T-helper 17 cell (primary cell): ENCODE measurements at places on chromosomes 13 and 19. TPM values are rescaled to one million over a fixed set of nuclear protein-coding genes. Genes with fewer than 3 reads are reported as not detected.

GRCh38 chr13:38372820-38373383 lies 23.3 kb downstream of the UFM1 start:
- no peaks in the 10 kb centered on the region for H3K36me3 ChIP-seq
- no peak overlapping the region for H3K4me3 ChIP-seq
- peaks cover 20% of the 10 kb centered on the region for H3K27me3 ChIP-seq
- H3K27ac ChIP-seq: no peak overlapping the region
- no peaks in the 10 kb centered on the region for H3K4me1 ChIP-seq

The ZNF738 gene
- 7.9 TPM for total RNA-seq

DNA sequence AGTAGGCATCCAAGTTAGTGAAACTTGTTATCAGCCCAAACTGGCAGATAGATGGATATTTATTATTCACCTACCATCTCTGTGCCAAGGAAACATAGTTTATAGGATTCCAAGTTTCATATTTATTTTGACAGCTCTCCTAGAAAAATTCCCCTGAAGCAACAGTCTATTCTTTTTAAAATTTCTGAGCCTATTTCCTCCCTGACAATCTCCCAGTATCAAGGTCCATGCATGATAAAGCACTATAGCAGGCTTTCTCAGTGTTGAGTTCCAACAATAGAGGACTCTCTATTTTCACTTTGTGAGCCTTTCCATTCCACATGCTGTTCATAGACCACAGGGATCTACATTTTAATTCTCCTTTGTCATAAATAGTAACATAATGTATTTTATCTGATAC lies 312.6 kb downstream of the SLITRK6 start:
- no peak for DNase-seq
- H3K27ac ChIP-seq: no peak overlapping the region
- no peaks in the 10 kb centered on the region for H3K4me1 ChIP-seq

GRCh38 chr19:31220540-31220939 lies 128.7 kb downstream of the TSHZ3 start:
- H3K27me3 ChIP-seq: no peaks in the 10 kb centered on the region
- H3K4me1 ChIP-seq: peaks cover 4% of the 10 kb centered on the region
- H3K36me3 ChIP-seq: no peaks in the 10 kb centered on the region

The ZNF121 gene
- total RNA-seq: 32.9 TPM

The KLK11 gene
- not detected for total RNA-seq

GRCh38 chr19:38538386-38538785 lies 79.4 kb downstream of the MAP4K1 start:
- H3K27ac ChIP-seq: peak overlapping the region; percentile 78
- no peaks in the 10 kb centered on the region for H3K36me3 ChIP-seq
- no peaks in the 10 kb centered on the region for H3K27me3 ChIP-seq
- H3K4me3 ChIP-seq: peak overlapping the region; percentile 68

DNA sequence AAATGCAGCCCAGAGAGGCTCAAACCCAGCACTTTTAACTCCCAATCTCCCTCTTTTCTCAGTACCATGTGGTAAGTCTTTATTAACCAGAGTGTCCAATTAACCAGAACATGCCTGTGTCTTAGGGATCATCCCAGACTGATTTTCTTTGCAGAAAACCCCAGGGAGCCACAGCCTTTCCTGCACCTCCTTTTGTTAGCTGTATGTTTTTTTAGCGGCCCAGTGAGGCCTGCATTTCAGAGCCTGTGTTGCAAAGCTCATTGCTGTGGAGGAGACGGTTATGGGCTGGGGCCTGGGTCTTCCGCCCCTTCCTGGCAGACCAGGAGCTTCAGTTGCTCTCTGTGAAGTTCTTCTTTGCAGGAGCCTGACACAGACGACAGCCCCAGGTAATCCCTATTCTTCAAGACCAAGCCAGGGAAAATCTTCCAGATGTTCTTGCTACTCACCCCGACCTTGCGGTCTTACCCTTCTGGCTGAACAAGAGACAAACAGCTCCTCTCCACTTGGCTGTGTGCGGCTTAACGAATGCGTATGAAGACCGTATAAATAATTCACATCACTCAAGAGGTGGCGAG lies 70.7 kb upstream of the TSHZ3 start:
- H3K27ac ChIP-seq: no peak overlapping the region
- H3K27me3 ChIP-seq: peaks cover 77% of the 10 kb centered on the region
- H3K36me3 ChIP-seq: no peaks in the 10 kb centered on the region
- no peaks in the 10 kb centered on the region for H3K4me1 ChIP-seq
- DNase-seq: no peak

GRCh38 chr19:38122402-38123093 lies 101.5 kb downstream of the DPF1 start:
- no peaks in the 10 kb centered on the region for H3K27me3 ChIP-seq
- H3K36me3 ChIP-seq: peaks cover 2% of the 10 kb centered on the region

GRCh38 chr19:1755467-1756171 lies 2.3 kb downstream of the ONECUT3 start:
- H3K4me3 ChIP-seq: peak overlapping the region; percentile 67
- no peak overlapping the region for H3K27ac ChIP-seq
- peaks cover 2% of the 10 kb centered on the region for H3K36me3 ChIP-seq

- H3K27me3 ChIP-seq: no peaks in the 10 kb centered on the region
- no peak for DNase-seq
- no peak overlapping the region for H3K4me3 ChIP-seq
- H3K4me1 ChIP-seq: peaks cover 21% of the 10 kb centered on the region
- H3K27ac ChIP-seq: no peak overlapping the region
Measured at GRCh38 chr19:17332360-17332676, 2.3 kb downstream of the ANO8 start.

The PSG2 gene
- not detected for total RNA-seq

DNA sequence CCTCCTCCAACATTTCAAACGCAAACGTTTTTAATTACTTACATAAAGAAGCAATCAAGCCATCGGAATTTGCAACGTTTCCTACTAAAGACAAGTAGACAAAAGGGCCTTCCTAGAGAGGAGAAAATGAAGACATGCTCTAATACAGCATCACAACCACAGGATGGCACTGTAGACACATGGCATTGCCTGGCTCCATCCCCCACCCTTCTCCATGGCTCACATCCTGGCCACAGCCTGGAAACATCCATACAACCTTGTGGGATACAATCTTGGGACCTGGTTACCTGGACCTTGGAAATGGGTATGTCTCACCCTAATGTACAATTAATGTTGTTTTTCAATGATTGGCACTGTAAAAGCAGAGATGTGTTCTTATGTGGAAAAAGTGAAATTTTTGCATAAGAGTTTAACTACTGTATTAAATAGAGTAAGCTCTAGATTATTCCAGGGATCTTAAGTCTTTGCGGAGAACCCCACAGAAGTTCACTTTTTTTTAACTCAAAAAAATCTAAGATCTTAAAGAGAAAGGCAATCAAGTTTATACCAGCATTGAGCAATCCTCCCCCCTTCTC lies 21.5 kb downstream of the EBPL start:
- DNase-seq: no peak
- no peaks in the 10 kb centered on the region for H3K36me3 ChIP-seq
- H3K27me3 ChIP-seq: no peaks in the 10 kb centered on the region

DNA sequence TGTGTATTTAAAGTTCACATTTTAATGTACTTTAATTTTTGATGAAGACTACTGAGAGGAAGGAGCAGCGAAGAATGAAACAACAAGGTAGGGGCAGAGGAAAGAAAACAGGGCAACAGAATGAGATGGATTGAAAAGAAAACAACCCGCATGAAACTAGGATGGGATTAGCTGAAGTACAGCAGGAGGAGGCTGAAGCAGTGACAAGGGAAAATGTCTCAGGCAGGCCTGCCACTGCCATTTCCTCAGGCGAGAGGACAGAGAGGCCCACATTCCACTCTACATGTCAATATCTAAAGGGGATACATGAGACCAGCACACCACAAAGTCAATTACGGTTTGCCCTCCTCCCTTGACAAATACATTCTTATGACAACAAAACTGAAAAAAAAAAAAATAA lies 1703.2 kb downstream of the EFNB2 start:
- no peaks in the 10 kb centered on the region for H3K27me3 ChIP-seq
- H3K27ac ChIP-seq: no peak overlapping the region
- no peak for DNase-seq
- H3K4me3 ChIP-seq: no peak overlapping the region
- no peaks in the 10 kb centered on the region for H3K36me3 ChIP-seq

- peaks cover 27% of the 10 kb centered on the region for H3K4me1 ChIP-seq
- H3K4me3 ChIP-seq: peak overlapping the region; percentile 97
- DNase-seq: no peak
- H3K27me3 ChIP-seq: no peaks in the 10 kb centered on the region
Measured at GRCh38 chr19:8210421-8211101, 1.4 kb downstream of the CERS4 start.

The ZNF85 gene
- 5.3 TPM for total RNA-seq

The RFPL4AL1 gene
- not detected for total RNA-seq

The SLC6A16 gene
- total RNA-seq: 3.7 TPM

DNA sequence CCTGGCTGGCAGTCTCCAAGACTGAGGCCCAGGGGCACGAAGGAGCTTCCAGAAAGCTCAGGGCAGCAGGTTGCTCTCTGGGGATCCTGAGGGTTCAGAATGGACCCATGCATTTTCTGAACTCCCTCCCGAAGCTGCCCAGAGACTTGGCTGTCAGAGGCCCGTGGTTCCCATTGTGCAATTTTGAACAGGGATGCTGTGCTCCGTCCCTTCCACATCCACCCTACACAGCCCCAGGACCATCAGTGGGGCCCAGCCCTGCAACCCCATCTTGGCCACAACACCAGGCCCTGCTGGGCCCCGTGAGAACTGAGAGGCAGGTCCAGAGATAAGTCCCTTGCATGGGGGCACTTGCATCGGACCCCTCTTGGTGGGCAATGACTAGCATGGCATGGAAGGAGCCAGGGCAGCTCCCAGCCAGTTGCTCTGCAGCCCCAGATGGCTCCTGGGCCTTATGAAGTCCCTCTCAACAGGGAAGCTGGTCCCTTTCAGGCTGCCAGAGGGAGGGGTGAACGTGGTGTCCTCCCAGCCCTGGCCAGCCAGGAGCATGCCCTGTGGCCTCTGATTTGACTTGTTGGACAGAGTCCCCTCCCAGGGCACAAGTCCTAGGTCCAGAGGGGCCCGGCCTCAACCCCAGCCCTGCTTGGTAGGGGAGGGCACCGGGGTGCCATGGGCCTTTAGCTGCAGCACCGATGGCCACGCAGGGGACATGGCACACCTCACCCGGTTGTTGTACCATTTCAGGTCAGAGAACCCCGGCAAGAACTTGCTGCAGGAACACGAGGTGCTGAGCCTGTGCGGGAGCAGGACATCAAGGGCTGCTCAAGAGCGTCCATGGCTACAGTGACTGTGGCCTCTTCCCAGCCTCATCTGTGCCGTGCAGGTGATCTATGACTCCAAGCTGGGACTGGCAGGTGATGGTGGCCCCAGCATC lies 17.3 kb upstream of the ZNF14 start:
- H3K36me3 ChIP-seq: no peaks in the 10 kb centered on the region
- no peak overlapping the region for H3K27ac ChIP-seq
- DNase-seq: no peak
- H3K4me3 ChIP-seq: no peak overlapping the region
- H3K4me1 ChIP-seq: no peaks in the 10 kb centered on the region

DNA sequence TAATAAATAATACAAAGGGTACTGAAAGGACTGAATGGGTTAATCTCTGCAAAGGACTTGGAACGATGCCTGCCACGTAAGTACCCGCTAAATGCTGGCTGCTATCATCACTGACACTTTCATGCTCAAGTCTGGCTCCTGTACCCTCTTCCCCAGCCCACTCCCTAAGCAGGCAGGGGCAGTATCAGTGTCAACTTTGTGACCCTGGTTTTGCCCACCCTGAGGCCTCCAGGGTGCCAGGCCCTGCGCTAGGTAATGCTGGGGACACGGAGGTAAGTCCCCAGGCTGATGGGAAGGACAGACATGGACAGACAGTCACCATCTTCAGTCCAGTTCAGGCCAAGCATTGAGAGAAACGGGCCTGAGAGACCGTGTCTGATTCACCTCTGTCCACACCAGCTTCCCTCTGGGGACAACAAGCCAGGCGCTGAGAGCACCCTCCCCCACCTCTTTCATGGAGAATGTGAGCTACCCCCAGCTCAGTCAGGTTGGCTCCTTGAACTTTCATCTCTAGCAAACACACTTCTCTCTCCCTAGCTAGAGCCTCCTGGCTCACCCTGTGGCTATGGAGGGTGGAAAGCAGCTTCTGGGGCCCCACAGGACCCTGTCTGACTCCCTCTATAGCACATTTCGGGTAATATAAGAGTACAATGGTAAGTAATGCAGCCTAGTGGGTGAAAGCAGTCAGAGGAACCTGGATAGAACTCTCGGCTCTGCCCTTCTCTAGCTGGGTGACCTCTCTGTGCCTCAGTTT lies 800 bp downstream of the ETFB start:
- H3K4me1 ChIP-seq: peaks cover 47% of the 10 kb centered on the region
- DNase-seq: no peak

GRCh38 chr13:66483712-66484111 lies 746.4 kb downstream of the PCDH9 start:
- H3K27ac ChIP-seq: no peak overlapping the region
- DNase-seq: no peak
- no peaks in the 10 kb centered on the region for H3K27me3 ChIP-seq
- no peak overlapping the region for H3K4me3 ChIP-seq
- no peaks in the 10 kb centered on the region for H3K36me3 ChIP-seq

DNA sequence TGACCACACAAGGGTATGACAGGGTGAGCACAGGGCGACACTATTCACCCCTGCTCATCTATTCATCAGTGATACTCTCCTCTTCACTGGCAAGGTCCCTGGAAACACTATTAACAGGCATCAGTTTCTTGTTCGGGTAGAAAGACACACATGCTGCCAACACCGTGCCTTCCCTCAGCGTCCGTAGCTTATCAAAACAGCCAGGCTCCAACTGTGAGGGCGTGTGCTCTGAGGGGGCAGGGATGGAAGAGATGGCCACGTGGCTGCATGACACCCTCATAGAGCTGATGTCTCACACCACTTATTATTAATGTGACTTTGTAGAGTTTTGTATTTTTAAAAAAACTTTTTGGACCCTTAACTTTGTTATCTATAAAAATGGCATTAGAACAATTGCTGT lies 160.3 kb downstream of the ITGBL1 start:
- peaks cover 24% of the 10 kb centered on the region for H3K27me3 ChIP-seq
- no peak for DNase-seq
- peaks cover 3% of the 10 kb centered on the region for H3K36me3 ChIP-seq

DNA sequence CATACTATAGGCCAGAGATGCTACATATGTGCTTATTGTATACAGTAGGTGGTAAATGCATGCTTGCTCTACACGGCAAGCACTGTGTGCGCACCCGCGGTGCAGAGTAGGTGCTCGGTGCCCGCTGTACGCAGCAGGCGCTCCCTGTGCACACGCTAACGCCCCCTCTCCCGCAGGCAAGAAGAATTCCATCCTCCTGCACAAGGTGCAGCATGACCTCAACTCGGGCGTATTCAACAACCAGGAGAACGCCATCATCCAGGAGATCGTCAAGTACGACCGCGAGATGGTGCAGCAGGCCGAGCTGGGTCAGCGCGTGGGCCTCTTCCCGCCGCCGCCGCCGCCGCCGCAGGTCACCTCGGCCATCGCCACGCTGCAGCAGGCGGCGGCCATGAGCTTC lies 17.7 kb downstream of the POLRMT start:
- no peaks in the 10 kb centered on the region for H3K36me3 ChIP-seq
- no peak for DNase-seq
- peaks cover 9% of the 10 kb centered on the region for H3K4me1 ChIP-seq
- no peak overlapping the region for H3K27ac ChIP-seq
- H3K27me3 ChIP-seq: no peaks in the 10 kb centered on the region

GRCh38 chr13:112885782-112886268 lies 83.2 kb upstream of the MCF2L start:
- no peak for DNase-seq
- H3K27me3 ChIP-seq: no peaks in the 10 kb centered on the region
- H3K36me3 ChIP-seq: no peaks in the 10 kb centered on the region
- peaks cover 2% of the 10 kb centered on the region for H3K4me1 ChIP-seq
- no peak overlapping the region for H3K27ac ChIP-seq
- no peak overlapping the region for H3K4me3 ChIP-seq
